Upper lobe of right lung (tissue), 1 donor: ENCODE measurements at places on chromosomes 5 and 9.

DNA sequence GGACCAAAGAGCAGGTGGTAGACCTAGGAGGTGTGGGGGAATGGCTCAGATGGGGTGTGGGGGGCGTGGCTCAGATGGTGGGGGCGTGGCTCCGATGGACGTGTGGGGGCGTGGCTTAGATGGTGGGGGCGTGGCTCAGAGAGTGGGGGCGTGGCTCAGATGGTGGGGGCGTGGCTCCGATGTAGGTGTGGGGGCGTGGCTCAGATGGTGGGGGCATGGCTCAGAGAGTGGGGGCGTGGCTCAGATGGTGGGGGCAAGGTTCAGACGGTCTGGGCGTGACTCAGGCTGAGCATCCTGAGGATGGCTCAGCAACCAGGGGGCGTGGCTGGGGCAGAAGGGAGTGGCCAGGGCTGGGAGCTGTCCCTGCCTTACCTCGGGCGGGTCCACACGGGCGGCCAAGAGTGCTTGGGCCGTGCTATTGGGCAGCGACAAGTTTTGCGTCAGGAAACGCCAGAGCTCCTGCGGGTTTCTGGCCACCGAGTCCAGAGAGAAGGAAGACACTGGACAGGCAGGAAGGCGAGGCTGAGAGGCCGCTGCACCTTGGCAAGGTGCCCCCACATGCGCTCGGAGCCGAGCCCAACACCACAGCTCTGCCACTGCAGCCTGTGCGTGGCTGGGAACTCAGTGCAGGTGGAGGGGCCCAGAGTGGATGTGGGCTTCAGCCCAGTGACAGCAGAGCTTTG is 5.9 kb downstream of the ABCA2 start:
- DNase-seq, result peak; percentile 81

GRCh38 chr5:174617910-174618309 is 106.5 kb upstream of the MSX2 start:
- no peak for DNase-seq

- DNase-seq, result no peak
Measured at GRCh38 chr5:170757182-170757601, 26.3 kb upstream of the GABRP start.

DNA sequence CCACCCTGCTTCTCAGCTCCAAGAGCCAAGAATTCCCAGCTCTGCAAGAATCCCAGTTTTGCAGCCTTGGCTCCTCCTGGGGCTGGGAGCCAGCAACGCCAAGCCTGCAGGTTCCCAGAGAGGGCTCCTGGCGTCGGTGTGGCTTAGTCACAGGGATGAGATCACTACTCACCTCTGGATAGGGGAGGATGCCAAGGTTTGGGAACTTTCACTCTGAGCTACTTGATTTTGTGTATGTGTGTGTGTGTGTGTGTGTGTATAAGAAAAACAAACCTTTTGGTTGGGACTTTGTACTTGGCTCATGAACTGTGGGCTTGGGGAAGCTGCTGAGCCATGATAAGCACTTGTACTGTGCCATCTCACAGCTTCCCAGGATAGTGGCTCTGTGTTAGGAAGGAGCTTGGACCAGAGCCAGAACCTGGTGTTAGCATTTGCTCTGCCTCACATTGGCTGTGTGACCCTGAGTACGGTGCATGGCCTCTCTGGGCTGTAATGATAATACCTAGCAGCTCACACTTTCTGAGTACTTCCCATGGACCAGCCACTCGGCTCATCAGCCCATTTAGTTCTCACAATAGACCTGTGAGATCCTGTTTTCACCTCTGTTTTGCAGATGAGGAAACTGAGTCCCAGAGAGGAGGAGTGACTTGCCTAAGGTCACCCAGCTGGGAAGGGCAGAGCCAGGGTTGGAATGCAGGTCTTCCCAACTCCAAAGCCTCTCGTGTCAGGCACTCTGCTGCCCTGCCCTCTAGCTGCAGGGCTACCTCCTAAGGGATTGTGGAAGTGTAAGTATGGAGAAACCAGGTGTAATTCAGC is 41.4 kb upstream of the DAB2IP start:
- DNase-seq, result no peak

DNA sequence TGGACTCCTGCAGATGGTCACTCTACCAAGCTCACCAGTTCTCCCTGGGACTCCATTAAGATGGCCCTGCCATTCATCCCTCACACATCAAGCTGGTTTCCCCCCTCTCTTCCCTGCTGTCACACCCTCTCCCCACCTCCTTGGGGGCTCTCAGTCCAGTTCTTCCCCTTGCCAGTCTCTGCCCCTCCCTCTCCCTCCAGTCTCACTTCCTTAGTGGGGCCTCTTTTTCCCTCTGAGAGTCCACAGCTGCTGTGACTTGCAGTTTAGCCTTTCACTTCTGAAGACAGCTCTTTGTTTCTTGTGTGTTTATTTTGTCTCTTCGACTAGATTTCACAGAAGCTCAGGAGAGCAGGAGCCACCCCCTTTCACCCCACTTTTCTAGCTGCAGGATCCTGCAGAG is 10.5 kb downstream of the DOCK2 start:
- DNase-seq, result no peak

- DNase-seq, result peak; percentile 90
Measured at GRCh38 chr5:43042176-43042625, 2.1 kb upstream of the ANXA2R start.
